ENCODE measurements at places on chromosomes 5 and 9.

GRCh38 chr5:160272889-160273288 lies 39.5 kb downstream of the CCNJL start:
- no peak for DNase-seq

GRCh38 chr9:133048595-133048994 lies 13.2 kb upstream of the CEL start:
- DNase-seq, result no peak

GRCh38 chr5:178413988-178414387 lies 176.2 kb downstream of the COL23A1 start:
- no peak for DNase-seq

DNA sequence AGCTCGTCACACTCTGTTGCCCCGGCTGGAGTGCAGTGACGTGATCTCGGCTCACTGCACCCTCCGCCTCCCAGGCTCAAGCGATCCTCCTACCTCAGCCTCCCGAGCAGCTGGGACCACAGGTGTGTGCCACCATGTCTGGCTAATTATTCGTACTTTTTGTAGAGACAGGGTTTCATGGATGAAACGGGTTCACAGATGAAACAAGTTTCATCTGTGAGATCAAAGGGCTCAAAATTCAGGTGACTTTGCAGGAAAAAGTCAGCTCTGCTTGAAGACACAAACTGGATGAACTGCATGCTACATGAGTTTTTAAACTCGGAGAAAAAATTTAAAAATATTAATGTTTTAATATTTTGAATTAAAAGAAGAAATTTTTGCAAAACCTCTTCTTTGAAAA lies 24.5 kb downstream of the ABHD17B start:
- DNase-seq, result no peak

DNA sequence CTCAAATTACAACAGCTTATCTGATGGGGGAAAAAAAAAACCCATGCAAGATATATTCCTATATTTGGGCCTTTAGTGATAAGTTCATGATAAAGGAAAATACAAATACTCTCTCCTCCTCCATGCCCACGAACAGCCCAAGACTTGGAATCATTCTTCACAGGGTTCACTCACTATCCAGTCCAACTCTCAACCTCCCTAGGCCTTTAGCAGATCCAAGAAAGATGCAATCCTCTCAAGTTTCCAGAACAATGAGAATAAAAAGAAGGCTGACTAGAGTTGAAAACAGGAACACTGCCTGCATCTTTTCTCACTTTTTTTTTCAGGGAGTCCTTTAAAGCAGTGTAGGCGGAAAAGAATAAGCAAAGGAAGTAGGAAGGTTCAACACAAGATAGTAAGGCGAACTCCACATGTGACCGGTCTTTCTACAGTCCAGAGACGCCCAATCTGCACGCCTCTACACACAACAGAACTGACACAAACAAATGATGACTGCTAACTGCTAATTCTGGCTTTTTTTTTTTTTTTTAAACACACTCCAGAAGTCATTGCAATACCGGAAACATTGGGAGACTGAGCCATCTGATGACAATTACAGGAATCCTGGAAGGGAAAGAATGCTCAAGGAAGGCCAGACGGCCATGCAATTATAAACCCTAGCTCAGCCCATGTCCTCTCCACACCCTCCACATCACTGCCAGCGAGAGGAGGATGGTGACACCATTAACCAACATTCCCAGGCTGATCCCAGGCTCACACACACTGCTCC lies 75.4 kb downstream of the BNC2 start:
- no peak for DNase-seq

GRCh38 chr5:56102889-56103288 lies 108.1 kb upstream of the IL6ST start:
- no peak for DNase-seq

DNA sequence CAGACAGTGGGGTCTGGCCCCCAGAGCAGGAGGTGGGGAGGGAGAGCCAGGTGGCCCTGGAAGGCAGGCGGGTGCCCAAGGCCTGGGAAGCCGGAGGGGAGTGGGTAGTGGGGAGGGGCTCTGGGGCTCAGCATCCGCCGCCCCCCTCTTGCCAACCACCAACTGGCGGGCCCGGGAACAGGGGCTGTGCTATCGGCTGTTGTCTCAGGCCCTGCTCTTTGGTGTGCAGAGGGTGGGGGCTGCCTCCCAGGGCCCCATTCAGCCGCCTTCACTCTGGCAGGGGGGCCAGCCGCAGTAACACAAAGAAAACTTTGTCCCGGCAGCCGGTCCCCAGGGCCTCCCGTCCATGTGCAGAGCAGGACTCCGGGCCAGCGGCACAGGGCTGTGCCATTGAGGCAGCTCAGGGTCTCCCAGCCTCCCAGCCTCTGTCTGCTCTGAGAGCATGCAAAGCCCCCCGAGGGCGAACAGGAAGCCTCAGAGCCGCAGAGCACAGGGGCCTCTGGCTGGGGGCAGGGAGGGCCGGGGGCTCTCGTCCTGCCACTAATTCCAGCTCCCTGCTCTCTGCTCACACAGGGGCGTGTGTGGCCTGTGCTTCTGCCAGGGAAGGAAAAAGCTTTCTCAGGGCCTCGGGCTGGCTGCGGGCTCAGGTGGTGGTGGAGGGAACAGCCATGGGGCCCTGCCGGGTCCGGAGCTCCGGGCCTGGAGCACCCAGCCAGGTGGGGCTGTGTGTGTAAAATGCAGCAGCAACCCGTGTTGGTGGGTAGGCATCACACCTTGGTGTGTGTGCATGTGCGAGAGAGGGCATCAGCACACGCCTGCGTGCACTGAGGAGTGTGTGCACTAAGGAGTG lies 54.2 kb upstream of the NOTCH1 start:
- DNase-seq, result no peak

GRCh38 chr5:97172227-97172626 lies 10.8 kb downstream of the RIOK2 start:
- DNase-seq, result no peak

DNA sequence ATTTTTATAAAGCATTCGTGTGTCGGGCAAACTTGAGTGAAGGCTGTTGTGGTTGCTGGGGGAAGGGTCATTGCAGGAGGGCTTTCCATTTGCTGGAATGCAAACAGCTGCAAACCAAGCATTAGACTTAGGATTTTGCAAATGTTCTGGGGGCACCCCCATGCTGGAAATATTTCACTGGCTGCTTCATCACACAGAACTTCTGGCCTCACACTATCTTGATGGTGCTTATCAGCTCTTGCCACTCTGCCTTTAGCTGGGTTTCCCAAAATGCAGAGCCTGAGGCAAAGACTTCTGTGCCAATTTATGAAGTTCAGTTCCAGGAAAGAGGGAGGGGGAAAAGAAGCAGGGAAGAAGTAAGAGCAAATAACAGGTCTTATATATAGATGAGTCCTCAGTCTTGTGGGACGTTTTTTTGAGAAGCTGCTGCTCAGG lies 8.6 kb upstream of the COL15A1 start:
- DNase-seq, result no peak

DNA sequence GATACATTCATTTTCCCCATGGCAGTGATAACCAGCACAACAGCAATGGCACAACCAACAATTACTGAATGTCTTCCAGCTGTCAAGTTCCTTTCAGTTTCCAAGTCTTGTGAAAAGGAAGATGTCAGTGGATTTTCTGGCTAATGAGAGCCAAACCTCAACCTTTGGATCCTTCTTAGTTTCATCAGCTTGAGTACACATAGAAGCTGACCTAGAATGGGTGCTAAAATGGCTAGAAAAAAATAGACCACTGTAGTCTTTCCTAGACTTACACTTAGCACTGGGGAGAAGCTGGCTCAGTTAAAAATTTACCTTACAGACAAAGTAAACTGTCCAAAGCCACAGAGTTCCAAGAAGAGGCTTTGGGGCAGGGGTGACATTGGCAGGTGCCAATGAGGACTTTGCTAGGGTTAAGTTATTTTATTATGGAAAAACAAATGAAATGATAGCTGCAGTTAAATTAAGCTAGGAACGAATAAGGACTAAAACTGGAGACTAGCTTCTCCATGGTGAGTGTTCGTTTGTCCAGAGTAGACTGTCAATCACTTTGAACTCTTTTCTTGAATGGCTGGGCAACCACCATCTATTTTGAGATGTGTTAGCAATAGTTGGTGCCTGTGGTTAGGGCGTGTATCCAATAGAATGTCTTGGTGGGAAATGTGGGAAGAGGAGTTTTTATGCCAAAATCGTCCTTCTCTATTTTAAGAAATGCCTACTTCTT lies 25.9 kb upstream of the TXN start:
- DNase-seq, result no peak

DNA sequence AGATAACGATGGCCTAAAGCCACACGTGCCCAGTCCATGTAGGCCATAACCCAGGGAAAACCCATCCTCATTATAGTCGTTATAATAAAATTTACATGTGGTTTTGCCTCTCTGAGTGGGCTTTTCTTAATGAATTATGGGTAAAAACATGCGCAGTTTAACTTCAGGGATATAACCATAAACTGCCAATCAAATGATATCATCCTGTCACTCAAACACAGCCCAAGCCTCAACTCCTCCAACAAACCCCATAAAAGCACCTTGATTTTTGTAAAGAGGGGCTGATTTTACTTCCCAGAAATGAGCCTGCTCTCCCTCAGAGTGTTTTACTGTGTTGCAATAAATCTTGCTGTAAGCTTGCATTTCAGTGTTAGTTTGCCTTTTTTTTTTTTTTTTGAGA lies 15.8 kb upstream of the SETX start:
- no peak for DNase-seq

DNA sequence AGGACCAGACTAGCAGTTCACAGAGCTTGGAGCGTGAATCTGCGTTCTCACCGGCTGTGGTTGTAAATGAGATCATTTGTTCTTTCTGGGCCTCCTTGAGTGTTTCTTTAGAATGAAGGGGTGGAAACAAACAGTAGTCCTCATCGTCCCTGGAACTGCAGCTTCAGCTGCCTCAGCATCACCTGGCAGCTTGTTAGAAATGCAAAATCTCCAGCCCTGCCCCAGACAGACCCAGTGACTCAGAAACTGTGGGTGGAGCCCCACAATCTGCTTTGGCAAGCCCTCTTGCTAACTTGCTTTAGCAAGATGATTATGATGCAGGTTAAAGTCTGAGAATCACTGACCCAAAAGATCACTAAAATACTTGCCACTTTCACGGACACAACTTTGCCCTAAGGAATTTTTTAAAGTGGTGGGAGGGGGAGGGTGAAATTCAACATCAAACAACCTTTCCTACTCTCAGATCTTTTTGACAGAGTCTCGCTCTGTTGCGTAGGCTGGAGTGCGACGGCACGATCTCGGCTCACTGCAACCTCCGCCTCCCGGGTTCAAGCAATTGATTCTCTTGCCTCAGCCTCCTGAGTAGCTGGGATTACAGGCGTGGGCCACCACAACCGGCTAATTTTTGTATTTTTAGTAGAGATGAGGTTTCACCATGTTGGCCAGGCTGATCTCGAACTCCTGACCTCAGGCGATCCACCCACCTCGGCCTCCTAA lies 86.0 kb downstream of the BRINP1 start:
- DNase-seq, result no peak

DNA sequence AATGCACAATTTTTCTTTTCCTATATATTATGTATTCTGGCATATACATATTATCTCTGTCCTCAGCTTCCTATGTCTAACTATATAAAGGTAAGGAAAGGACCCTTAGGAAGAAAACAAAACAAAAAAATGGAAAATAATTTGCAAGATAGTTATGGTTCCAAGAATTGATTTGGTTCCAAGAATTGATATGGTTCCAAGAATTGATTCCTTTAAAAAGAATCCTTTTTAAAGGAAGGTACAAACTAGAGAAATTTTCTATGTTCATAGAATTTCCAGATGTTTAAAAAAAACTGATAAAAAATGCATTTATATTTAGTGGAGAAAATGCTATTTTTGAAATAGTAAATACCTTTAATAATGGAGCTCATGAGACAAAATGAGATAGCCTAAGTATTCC lies 12.1 kb downstream of the LYRM7 start:
- DNase-seq, result no peak

- DNase-seq, result no peak
Measured at GRCh38 chr5:167633114-167633513, 658.3 kb upstream of the WWC1 start.

GRCh38 chr5:43312076-43312661 lies 1.0 kb downstream of the HMGCS1 start:
- DNase-seq, result no peak

- DNase-seq, result no peak
Measured at GRCh38 chr9:93699650-93700049, 123.3 kb downstream of the PHF2 start.

- no peak for DNase-seq
Measured at GRCh38 chr9:82382887-82383616, 394.5 kb downstream of the SPATA31D1 start.

DNA sequence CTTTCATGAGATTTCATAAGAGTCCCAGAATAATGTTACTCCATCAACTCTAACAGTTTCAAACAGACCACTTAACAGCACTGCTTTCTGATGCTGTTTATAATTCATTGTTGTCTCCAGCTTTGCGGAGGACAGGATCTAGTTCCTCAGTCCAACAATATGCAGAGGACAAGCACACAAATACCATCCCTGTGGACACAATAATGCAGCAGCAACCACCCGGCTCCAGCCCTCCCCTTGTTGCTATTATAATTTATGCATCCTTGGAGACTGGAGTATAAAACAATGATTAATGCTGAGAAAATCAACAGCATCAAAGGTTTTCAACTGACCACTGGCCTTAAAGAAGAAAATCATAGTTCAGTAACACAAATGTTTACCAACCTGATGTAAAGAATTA lies 108.3 kb downstream of the DENND1A start:
- DNase-seq, result no peak

- DNase-seq, result no peak
Measured at GRCh38 chr9:89657765-89658164, 53.0 kb downstream of the GADD45G start.

DNA sequence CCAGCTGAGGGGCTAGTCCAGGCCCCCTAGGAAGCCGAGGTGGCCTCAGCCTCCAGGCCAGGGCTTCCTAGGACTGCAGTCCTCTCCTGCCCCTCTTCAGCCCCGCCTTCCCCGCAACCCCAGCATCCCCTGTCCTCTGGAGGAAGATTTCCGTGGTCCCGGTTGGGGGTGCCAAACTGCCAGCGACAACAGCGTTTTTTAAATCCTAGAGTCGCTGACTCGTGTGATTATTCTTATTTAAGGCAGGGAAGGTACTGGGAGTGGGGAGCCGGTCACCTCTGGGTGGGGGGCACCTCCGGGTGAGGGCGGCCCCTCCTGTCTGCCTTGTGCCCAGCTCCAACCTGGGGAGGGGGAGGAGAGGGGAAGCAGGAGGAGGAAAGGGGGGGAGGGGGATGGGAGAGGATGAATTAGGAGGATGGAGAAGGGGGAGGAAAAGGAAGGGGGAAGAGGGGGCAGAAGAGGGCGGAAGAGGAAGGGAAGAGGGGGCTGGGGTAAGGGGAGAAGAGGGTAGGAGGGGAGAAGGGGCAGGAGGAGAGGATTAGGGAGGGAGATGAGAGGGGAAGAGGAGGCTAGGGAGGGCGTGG lies 173.1 kb upstream of the IER5L start:
- DNase-seq, result no peak
